Psoas muscle (tissue), 8 donors: ENCODE measurements at places on chromosomes 7 and 10. TPM values are rescaled to one million over a fixed set of nuclear protein-coding genes. Genes with fewer than 3 reads are reported as not detected.

DNA sequence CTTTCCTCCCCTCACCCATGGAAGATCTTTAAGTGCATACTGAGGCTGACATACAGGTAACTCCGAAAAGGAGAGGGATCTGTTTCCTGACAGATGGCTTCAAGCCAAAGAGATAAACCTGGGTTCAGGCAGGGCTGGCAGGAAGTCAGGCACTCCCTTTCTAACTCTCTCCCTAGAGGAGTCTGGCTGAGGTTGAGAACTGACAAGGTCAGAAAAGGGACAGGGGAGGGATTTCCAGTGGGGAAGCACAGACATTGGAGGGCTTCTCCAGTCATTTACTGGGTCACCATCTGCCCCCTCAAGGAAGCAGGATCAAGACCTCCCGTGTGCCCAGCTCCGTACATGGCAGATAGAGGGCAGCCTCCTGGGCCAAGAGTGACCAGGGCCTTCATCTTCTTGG lies 31.6 kb downstream of the TLX1 start:
- no peak for DNase-seq

The FAM25G gene
- not detected for total RNA-seq

DNA sequence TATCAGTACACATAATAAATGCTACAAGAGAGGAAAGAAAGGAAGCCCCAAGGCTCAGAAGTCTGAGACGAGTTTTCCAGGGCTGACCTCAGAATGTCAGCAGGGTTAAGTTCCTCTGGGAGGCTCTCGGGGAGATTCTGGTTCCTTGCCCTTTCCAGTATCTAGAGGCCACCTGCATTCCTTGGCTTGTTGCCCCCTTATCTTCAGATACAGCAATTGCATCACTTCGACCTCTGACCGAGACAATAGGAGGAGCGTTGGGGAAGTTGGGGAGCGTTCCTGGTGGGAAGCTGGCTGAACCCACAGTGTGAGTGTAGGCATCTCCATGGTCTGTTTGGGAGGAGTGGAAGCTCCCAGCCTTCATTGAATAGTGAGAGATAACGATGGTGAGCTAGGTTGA lies 72.0 kb upstream of the MTPN start:
- no peak for DNase-seq

The NUTM2E gene
- not detected for total RNA-seq

GRCh38 chr10:111968647-111969046 lies 214.9 kb downstream of the GPAM start:
- DNase-seq = no peak

The CNOT4 gene
- 43.7 TPM for total RNA-seq

GRCh38 chr7:20578257-20578771 lies 37.2 kb upstream of the ABCB5 start:
- no peak for DNase-seq

GRCh38 chr10:93379731-93380575 lies 102.2 kb downstream of the MYOF start:
- no peak for DNase-seq

GRCh38 chr10:23146258-23146657 lies 45.9 kb upstream of the PTF1A start:
- no peak for DNase-seq

DNA sequence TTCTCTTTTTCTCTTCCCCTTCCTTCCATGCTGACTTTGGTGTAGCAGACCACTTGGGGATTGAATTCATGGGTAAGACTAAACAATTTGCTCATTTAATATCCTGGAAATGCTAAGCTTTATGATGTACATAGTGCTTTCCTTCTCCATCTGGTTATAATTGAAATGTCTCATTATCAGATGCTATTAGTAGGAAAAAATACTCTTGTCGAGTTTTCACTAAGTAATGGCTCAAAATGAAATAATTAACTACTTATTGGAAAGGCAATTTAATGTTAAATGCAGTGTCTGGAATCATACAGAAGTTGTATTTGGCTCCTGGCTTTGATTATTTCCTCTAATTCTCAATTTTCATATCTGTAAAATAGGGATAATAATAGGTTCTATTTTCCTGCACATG lies 990.4 kb downstream of the NRG3 start:
- no peak for DNase-seq

GRCh38 chr7:22339725-22340390 lies 17.1 kb downstream of the RAPGEF5 start:
- DNase-seq = no peak

DNA sequence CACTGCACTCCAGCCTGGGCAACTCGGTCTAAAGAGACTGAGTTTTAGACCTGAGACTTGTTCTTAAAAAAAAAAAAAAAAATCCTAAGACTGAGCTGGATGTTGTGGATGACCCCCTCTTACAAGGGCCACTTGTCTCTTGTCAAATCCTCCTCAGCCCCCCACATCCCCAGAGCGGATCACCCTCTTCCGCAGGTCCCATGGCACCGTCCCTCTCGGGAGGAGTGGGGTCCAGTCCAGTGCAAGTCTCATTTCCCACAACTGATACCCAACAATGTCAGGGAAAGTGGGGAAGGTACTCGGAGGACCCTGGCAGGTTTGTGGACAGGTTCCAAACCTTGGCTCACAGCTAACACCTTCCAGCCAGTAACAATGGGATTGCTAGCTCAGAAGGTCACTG lies 100.3 kb downstream of the ELFN1 start:
- DNase-seq = no peak

DNA sequence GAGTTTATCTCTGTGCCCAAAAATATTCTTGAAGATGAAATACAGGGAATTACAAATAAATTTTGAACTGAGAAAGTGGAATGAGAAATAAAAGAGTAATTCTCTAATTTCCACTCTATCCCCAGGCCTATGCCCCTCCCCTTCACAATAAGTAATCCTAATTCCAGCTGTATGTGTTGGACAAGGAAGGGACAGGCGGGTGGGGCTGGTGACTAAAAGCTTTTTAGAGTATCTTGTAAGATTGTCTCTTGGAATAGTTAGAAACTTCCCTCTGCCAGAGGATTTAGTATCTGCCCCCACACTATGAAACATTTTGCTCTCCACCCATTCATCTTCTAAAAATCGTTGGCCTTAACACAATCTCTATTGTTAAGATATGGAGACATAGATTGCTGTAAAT lies 199.2 kb downstream of the MBL2 start:
- no peak for DNase-seq

The BRAT1 gene
- total RNA-seq = 14.3 TPM

The TFR2 gene
- not detected for total RNA-seq

GRCh38 chr7:91264924-91265681 lies 870 bp downstream of the FZD1 start:
- DNase-seq = peak; percentile 48

DNA sequence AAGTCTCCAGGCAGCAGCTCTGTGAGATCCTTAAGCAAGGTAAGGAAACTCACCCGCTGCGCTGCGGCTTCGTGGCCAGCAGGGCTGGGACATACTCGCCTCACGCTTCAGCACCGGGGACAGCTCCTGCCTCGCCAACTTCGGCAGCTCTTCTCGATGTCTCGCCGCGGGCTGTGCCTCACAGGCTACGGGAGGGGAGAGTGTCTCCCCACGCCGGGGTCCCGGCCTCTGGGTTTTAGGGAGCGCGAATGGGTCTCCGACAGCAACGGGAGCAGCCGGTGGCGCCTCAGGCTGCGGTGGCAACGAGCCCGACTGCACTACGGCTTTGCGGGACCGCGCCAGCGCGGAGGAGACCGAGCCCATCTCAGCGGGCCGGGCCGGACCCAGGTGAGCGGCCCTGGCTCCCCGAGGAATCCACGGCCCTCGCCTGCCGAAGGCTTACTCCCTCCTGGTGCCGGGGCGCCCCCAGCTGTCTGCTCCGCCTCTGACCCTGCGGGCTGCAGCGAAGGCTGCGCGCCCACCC lies 62.4 kb downstream of the LSM5 start:
- peak; percentile 71 for DNase-seq

DNA sequence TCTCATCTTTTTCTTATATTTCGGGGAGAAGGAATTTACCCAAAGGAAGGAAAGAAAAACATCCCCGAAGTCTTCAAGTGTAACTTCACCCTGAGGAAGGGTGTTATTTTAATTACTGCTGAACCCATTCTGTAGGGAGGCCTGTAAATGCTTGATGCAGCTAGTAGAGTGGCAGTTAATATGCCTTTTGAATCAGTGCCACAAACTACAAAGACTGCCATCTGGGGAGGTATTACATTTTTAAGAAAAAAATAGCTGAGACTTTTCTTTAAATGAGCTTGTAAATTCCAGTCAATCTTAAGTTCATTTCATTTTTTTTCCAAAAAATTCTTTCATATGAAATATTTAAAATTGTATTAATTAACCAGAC lies 233.1 kb upstream of the FERD3L start:
- no peak for DNase-seq

GRCh38 chr10:70679498-70679897 lies 7.2 kb downstream of the ADAMTS14 start:
- DNase-seq = peak; percentile 73

DNA sequence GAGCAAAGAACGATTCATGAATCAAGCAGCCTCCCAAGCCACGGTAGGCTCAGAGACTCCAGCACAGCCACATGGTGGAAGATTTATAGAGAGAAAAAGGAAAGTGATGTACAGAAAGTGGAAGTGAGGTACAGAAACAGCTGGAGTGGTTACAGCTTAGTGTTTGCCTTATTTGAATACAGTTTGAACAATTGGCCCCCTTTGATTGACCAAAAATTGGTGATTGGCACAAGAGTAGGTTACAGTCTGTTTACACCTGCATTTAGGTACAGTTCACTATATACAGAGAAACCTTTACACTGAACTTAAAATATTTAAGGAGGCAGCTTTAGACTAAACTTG lies 136.4 kb upstream of the ASAH2 start:
- no peak for DNase-seq

GRCh38 chr7:123784263-123784662 lies 35.5 kb upstream of the WASL start:
- DNase-seq = no peak

The AGAP4 gene
- total RNA-seq = 6.0 TPM

GRCh38 chr10:104526188-104526587 lies 114.9 kb upstream of the SORCS3 start:
- no peak for DNase-seq

GRCh38 chr7:114109304-114109703 lies 190.5 kb upstream of the PPP1R3A start:
- DNase-seq = no peak

The GIMAP8 gene
- 11.9 TPM for total RNA-seq

- no peak for DNase-seq
Observed at GRCh38 chr7:80721883-80722615, 83.6 kb downstream of the CD36 start.

- DNase-seq = no peak
Observed at GRCh38 chr10:104577163-104577562, 63.9 kb upstream of the SORCS3 start.
